ENCODE measurements at places on chromosomes 12 and 14. TPM values are rescaled to one million over a fixed set of nuclear protein-coding genes. Genes with fewer than 3 reads are reported as not detected.

DNA sequence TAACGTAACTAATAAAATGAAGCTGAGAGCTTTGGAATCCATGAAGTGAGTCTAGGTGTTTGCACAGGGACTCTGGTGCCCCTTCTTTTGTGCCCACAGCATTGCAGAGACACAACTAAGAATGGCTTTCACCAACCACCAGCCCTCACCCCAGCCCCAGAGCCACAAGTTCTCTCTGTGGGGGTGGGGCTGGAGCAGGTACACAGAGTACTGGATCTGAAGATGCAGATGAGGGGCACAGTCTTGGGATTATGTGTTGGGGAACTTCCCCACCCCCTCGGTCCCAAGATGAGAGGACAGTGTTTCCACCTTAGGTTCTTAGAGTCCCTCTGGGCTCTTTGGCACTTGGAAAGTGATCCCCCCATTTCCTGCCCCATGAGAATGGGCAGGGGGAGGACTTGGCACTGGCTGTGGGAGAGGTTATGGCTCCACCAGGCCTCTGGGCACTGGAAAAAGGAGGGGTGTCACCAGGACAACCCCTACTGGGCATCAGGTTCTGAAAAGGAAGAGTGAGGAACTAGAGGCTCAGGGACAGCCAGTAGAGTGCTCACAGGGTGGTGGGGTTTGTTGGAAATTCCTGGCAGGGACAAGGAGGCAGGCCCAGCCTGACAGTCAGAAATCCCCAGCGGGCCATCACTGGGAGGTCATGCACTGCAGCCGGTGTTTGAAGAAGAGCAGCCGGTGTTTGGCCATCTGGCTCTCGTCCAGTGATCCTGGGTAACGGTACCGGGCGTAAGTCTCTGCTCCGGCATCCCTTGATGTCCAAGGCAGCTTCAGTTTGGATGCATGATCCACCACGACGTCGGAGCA lies 6.7 kb downstream of the B4GALNT1 start:
- no peak for DNase-seq

DNA sequence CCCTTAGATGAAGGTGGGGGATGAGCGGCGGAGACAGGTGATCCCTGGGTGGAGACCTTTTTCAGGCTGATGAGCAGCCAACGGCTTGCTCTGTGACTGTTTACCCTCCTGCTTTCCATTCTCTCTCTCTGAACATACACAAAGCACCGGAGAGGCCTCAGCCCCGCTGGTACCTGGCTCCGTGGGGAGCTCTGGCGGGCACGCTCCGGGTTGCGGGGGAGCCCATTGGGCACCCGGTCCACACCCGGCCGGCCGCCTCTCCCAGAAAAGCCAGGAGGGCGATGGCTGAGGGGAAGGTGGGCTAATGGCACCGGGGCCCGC lies 545 bp downstream of the SMARCC2 start:
- no peak for DNase-seq

The KRT3 gene
- not detected for total RNA-seq

The COPS7A gene
- total RNA-seq = 39.6 TPM

The FGF23 gene
- not detected for total RNA-seq

All from ovary (tissue), 10 donors.